Mucosa of descending colon (tissue), 3 donors: ENCODE measurements at places on chromosomes 6 and 20. TPM values are rescaled to one million over a fixed set of nuclear protein-coding genes. Genes with fewer than 3 reads are reported as not detected.

DNA sequence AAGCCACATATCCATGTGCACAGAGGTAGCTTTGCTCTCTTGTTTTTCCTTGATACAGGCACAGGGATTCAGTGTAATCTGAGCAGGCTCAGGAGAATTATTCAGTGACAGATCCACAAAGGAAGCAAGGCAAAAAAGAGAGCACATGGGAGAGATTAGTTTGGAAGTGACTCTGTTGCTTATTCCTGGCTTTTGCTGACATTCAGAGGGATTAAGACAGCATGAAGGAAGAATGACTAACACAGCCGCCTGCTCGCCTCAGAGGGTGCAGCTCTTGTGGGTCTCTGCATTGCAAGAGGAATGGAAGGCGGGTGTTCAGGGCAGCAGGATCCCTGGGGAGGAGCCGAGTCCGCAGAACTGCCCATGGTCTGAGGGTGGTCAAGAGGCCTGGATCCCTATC is 203.4 kb upstream of the KCNQ5 start:
- DNase-seq, result no peak

- no peak for DNase-seq
Observed at GRCh38 chr6:90581146-90581545, 5.7 kb downstream of the MAP3K7 start.

Gene FNDC11
- not detected for total RNA-seq

- no peak for DNase-seq
Observed at GRCh38 chr6:21998582-21998981, 298.3 kb downstream of the PRL start.

GRCh38 chr6:131175564-131175963 is 40.3 kb downstream of the AKAP7 start:
- DNase-seq, result no peak

DNA sequence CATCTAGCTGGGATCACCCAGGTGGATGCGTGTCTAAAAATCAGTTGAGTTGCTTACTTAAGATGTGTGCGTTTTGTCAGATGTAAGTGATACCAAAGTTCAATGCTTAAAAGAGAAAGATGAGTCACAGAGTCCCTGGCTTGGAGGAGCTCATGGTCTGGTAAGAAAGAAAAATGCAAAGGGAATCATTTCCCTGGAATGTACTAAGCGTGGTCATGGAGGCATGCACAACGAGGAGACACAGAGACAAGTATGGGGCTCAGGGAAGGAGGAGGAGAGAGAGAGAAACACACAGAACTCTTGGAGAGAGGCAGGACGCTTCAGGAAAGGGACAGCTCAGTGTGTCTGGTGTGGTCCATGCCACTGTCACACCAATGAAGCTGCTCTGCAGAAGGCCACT is 186.9 kb upstream of the GMDS start:
- no peak for DNase-seq

Gene MATN4
- total RNA-seq, result 0.22 TPM

- DNase-seq, result no peak
Observed at GRCh38 chr6:63739094-63739687, 103.6 kb downstream of the PHF3 start.

DNA sequence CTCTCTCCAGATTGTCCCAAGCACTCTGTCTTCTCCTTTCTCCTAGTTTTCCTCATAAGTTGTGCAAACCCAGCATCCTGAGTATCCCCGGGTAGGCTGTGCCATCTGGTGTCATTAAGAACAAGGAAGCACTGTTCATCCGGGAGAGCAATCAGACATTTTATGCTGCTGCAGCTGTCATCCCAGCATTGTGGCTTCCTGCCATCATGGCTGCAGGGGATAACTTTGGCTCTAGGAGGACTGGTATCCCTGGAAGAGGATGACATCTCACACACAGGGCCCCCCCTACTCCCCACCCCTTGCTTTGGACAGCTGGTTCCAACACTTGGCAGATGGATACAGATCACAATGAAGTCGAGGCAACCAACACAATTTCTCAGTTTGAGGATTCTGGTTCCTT is 1195.1 kb upstream of the MAP3K7 start:
- no peak for DNase-seq

DNA sequence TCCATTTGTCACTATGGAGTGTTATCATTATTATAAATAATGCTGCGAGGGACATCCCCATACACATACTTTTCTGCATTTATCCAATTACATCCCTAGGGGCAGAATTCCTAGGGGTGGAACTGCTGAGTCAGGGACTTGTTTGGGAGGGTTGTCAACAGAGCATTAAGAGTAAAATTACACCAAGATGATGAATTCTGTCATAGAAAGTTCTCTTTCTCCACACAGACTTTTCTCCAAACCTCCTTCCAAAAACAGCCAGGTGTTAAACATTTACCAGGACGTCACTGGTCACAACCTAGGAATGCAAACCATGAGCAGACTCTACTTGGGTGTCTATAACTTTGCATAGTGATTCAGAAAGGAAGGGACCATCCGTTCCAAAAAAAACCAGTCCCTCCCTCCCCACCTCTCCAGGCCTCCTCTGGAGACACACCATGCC is 95.5 kb downstream of the PRND start:
- no peak for DNase-seq

DNA sequence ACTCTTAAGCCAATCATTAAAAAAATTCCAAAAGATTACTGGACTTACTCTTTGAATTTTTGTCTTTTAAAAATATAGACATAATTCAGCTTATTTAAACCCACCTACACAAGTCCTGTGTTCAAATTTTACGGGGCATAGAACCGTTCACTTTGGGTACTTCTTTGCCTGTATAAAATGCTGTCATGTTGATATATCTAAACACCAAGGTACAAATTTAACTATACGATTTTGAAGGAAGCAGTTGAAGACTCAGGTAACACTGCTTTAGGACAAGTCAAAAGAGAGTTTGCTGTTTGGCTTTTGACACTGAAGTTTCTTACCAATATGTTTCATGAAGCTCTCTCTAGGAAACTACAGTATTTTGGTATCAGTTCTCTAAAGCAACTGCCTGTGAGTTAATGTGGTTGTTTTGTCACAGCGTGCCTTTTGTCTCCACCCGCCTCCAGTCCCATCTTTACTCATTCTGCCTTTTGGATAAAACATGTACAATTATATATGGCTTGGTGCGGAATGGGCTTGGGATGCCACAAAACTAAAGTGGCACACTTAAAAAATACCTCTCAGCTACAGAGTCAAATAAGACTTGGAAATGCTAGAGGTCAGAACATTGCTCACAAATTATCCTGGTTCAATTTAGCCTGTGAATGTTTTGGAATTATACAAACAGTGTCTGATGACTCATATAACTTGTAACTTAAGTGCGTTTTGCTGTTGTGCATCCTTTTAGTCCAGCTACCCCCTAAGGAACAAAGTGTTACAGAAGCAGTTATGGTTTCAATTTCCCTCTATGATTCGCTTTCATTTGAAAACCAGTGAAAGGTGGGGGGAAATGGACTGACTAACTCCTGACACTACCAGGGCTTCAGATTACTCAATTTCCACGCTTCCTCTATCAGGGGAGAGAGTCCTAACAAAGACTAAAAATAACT is 38.7 kb downstream of the RGS17 start:
- DNase-seq, result no peak

GRCh38 chr20:63594043-63594561 is 20.1 kb upstream of the HELZ2 start:
- peak; percentile 22 for DNase-seq

GRCh38 chr20:64103871-64104666 is 3.3 kb downstream of the NPBWR2 start:
- DNase-seq, result peak; percentile 14

- DNase-seq, result peak; percentile 58
Observed at GRCh38 chr20:49186535-49187329, 1.4 kb downstream of the STAU1 start.

Gene WTAP
- total RNA-seq, result 84.4 TPM
